ENCODE measurements at places on chromosomes 11 and 22. TPM values are rescaled to one million over a fixed set of nuclear protein-coding genes. Genes with fewer than 3 reads are reported as not detected.
A peak's percentile ranks its signal among the peaks of the same experiment; 100 is the strongest.

- H3K4me3 ChIP-seq, result no peak overlapping the region
- no peak overlapping the region for H3K27ac ChIP-seq
- no peaks in the 10 kb centered on the region for H3K4me1 ChIP-seq
- no peak for DNase-seq
- H3K27me3 ChIP-seq, result no peaks in the 10 kb centered on the region
Measured at GRCh38 chr11:69173925-69174581, 18.3 kb downstream of the SMIM38 start.

DNA sequence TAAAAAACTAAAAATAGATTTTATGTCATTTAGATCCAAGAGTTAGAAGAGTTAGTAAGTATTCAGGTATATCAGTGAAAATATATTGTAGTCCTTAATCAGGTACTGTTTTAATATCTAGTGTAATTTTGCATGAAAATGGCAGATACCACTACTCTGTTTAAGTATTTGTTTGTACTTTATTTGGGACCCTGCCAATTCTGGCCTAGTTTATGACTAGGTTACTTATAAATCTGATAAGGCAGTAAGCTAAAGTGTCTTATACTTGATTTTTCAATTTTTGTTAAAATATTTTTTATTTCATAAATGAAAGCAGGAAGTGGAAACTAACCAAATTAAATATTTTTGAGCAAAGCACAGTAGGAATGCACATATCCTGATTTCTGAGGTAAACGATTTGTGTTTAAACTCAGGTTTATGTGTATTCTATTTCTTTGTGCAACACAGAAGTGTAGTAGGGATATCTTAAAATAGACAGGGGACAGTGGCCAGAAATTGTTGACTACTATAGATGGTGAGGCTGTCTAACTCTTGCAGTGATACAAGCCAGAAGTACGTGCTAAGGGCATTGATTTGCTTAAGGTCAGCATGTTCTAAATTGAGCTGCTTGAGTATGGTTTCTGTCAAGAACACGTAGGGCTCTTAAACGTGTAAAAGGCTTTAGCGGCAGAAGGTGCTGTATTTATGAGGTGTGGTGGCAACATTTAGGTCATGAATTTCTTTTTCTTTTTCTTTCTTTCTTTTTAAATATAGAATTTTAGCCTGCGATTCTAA is 34.0 kb downstream of the HIPK3 start:
- H3K4me3 ChIP-seq, result no peak overlapping the region
- no peaks in the 10 kb centered on the region for H3K27me3 ChIP-seq
- no peak overlapping the region for H3K27ac ChIP-seq
- peaks cover 21% of the 10 kb centered on the region for H3K4me1 ChIP-seq
- H3K36me3 ChIP-seq, result no peaks in the 10 kb centered on the region

GRCh38 chr11:57320719-57321387 is 3.9 kb downstream of the TNKS1BP1 start:
- H3K4me3 ChIP-seq, result peak overlapping the region; percentile 28
- H3K4me1 ChIP-seq, result peaks cover 57% of the 10 kb centered on the region
- H3K27ac ChIP-seq, result peak overlapping the region; percentile 86
- no peak for DNase-seq
- no peaks in the 10 kb centered on the region for H3K27me3 ChIP-seq
- peaks cover 11% of the 10 kb centered on the region for H3K36me3 ChIP-seq

- no peak overlapping the region for H3K27ac ChIP-seq
- no peak overlapping the region for H3K4me3 ChIP-seq
- no peaks in the 10 kb centered on the region for H3K4me1 ChIP-seq
- no peak for DNase-seq
- no peaks in the 10 kb centered on the region for H3K36me3 ChIP-seq
Measured at GRCh38 chr11:67626970-67627369, 2.8 kb downstream of the NUDT8 start.

DNA sequence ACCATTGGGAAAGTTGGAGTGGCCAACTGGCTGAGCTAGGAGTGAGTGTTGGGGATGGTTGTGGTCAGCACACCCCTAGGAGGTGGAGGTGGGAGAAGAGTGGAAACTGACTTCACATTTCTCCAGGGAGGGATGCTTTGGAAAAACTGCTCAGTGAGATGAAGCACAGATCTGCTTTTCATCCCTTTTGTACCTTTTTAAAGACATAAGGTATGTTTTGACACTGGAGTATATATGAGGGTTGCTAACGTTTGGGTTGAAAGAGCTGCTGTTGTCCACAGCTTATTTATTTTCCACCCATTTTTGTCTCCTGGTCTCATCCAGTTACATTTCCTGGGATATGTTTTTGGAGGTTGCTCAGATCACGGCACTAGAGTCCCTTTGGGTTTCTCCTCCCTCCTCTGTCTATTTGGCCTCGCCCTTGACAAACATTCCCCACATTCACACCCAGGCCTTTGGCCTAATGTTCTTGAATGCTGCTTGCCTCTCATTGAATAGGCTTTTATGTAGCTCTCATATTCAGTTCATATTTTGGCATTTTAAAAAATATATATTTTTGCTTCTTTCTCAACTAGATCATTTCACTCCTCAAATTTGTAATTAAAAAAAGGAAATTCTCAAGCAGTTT is 8.3 kb downstream of the SREBF2 start:
- no peak for DNase-seq
- H3K27me3 ChIP-seq, result no peaks in the 10 kb centered on the region
- peaks cover 8% of the 10 kb centered on the region for H3K36me3 ChIP-seq
- H3K4me3 ChIP-seq, result no peak overlapping the region
- H3K27ac ChIP-seq, result no peak overlapping the region
- H3K4me1 ChIP-seq, result peaks cover 45% of the 10 kb centered on the region

DNA sequence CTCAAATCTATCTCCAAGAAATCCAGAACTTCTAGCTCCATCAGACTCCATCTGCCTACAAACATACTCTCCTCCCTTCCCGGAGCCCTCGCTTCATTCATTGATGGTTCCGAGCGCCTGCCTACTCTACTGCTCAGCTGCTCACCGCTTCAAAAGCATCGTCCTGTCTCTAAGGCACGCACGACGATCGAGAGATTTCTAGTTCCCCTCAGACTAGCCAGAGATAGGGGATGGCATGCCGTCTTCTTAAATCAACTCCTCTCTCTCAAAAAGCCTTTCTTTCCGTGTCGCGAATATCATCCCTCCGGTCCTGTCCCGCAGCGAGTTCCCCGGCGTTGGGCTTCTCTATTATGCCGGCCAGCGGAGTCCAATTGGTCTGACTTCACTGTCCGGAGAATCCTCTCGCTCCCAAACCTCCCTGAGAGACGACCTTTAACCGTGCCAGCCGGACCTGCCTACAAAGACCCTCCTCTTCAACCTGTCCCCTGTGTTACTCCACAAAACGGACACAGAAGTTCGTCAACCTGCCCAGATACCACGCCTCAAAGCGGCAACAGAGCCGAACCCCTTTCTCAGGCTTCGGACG is 592 bp downstream of the EEF1G start:
- H3K27me3 ChIP-seq, result no peaks in the 10 kb centered on the region
- DNase-seq, result peak; percentile 40
- H3K27ac ChIP-seq, result peak overlapping the region; percentile 79
- no peaks in the 10 kb centered on the region for H3K4me1 ChIP-seq
- peak overlapping the region; percentile 86 for H3K4me3 ChIP-seq

Gene MYO18B
- not detected for total RNA-seq

Gene TRIM48
- total RNA-seq, result not detected
